Activated naive CD8-positive, alpha-beta T cell treated with anti-CD3 and anti-CD28 coated beads, Interleukin-2, amount 50 U/mL, for 16 hours (primary cell): ENCODE measurements at places on chromosomes 16 and 17.

DNA sequence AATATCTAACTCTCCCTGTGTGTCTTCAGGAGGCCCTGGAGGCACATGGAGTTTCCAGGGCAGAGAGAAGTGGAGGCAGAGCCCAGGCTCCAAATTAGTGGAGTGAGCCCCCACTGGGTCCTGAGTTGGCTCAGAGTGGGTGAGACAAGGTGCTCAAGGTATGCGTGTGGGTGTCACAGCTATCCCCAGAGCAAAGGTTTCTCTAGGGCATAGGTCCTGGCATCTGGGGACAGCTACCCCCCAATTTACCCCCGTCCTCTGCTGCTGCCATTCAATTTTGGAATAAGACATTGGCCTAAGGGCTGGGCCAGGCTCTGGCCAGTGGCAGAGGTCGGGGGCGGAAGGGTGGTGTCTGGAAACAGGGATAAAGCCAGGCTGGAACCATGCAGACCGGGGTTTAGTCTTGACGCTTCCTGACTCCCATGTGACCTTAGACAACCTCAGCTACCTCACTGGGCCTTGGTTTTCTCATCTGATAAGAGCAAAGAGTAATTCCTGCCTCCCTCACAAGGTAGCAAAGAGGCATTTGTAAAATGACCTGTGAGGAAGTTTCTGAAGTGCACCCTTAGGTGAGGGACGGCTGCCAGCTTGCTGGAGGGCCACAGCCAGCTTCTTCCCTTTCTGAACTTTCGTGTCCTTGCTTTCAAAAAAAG is 78.2 kb upstream of the TMEM97 start:
- no peak for DNase-seq

GRCh38 chr16:85541619-85541979 is 71.5 kb upstream of the GSE1 start:
- DNase-seq: no peak

GRCh38 chr17:73635101-73635817 is 9.0 kb downstream of the SDK2 start:
- no peak for DNase-seq

GRCh38 chr16:72013888-72014581 is 5.5 kb downstream of the DHODH start:
- DNase-seq: no peak

DNA sequence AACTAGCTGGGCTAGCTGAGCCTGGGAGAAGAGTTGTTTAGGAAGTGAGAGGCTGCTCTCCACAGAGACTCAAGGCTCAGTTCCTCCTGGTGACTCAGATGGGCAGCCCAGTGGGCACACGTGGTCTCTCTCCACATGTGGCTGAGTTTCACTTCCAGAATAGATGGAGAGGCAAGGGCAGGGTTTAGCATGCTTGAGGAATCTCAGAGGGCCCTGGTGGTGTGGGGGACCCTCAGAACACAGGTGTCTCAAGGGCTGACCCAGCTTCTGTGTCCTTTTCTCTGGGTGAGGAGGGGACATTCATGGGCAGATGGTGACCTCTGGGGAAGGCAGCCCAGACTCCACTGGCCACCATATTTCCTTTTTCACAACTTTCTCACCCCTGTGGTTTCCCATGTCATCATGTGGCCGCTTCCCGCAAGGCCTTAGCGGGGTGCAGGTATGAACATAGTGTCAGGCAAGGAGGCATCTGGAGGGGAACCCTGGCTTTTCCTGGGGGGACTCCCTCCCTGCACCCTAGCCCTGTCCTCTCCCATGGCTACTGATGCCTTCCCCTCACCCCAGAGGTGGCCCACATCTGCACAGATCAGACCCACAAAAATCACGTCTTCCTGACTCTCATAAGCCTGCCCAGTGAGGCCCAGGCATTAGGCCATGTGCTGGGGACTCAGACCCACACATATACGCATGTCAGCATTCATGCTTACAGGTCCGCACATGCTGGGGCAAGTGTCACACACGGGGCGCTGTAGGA is 3.3 kb downstream of the GRN start:
- DNase-seq: no peak

DNA sequence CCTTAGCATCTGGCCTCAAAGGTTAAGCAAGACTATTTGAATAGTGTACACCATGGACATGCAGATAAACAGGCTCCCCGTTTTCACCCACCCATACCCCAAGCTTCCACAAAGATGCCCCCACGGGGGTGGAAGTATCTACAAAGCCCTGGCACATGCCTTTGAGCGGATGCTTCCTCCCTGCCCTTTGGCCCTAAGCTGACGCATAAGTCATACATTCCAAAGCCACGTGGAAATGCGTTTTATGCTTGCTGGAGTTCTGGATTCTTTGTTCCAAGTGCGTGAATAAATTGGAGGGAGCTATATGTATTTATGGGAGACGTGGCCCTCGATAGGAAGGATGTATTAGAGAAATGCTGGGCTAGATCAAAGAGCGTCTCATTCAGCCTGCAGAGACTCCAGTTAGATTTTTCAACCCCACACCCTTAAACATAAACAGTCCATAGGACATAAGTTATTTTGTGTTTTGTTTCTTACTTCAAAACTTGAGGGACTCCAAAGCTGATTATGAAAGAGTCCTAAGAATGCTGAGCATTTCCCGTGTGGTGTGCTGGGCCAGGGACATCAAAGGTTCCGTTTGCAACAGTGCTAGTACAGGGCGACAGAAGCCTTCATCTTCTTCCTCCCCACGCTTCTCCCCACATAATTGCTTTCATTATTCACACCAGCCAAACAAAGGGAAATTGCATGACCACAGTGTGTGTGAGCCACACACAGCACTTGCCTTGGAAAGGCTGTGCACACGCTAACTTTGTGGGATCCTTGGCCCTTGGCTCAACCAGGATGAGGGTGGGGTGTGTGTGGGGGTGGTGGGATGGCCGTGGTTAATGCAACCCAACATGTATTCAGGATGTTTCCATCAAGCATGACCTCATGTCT is 73.6 kb downstream of the WIPI1 start:
- no peak for DNase-seq

- DNase-seq: no peak
These were observed 67.2 kb downstream of the PARN start for GRCh38 chr16:14562691-14563491.

DNA sequence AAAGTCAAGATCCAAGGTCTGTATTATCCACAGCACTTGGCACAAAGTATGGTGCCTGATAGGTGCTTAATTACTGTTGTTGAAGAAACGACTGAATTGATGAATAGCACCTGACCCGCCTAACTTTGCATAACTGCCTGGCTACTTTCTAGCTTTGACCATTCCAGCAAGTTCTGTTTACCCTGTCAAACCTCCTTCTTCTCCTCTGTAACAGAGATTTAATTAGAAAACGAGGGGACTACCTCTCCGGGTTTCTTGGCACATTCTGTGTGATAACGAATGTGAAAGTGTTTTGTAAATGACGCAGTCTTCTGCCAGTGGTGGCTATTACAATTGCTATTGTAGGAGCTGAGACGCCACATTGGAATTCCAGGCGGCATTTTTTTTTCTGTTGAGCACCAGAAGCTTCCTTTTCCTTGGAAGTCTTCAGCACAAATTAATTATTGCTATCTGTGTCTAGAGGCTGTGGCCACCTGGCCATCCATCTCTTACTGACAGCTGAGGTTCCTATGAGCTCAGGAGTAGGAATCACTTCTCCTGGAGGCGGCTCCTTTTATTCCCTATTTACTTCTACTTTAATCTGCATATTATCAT is 522.9 kb downstream of the HS3ST4 start:
- no peak for DNase-seq

DNA sequence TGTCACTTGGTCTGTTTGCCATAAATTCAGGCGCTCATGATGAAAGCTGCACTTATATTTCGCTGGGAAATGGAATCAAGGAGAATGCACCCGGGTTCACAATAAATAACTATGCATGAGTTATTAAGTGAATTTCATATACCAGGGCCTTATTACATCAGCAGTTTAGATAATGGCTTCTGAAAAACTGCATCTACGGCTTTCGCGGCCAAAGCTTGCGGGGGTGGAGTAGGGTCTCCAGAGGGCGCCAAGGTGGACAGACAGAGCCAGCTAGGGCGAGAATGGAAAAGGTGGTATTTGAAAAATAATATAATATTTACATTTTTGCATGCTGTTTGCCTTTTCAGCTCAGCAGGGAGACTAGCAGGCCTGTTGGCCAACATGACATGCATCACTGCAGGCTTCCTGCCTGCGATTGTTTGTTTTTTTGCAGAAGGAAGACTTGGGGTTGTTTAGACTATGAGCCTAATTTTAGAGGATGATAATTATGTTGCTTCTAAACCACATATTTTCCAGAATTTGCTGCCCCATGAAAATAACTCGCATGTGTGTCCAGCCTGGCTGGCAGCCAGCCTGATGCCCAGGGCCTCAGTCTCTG is 173.8 kb upstream of the IRX3 start:
- DNase-seq: no peak

DNA sequence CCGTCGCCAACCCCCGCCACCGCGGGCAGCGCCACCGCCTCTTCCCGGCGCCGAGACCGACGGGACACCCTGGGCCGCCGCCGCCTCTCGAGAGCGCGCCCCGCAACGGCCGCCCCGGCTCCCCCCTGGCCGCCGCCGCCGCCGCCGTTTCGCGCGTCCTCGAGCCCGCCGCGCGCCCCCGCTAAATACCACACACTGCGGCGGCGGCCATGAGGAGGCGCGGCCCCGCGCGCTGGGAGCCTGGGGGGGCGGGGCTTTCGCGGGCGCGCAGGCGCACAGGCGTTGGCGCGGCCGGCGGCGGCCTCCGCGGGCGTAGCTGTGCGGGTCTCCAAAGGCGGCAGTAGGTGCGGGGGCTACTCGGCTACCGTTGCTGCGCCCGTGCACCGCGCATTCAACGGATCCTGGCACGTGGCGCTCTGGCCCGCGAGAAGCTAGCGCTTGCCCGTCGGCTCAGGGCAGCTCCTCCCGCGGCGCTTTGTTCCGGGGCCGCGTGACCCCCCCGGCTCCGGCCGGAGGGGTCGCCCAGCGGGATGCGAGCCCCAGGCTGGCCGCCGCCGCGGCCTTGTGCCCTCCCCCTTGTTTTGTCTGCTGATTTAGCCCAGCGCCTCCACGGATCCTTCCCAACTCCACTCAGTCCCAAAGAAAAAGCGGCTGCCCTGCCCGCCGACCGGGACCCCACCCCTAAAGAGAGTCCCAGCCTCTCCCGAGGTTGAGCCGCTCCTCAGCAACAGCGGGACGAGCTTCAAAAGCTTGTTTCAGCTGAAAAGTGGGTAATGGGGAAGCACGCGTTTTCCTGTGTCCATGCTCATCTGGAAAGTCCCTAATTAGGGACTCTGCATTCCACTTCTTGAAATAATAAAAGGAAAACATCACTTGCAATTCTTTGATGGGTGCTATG is at the start of gene SIAH1:
Gene SIAH1 (minus strand): TSS at position 161 of the 898 bp plus-strand sequence. CDS start 22,985 bp downstream, outside the sequence.
- DNase-seq: peak; percentile 76

- no peak for DNase-seq
These were observed 64.6 kb upstream of the CRHR1 start for GRCh38 chr17:45719335-45720071.

DNA sequence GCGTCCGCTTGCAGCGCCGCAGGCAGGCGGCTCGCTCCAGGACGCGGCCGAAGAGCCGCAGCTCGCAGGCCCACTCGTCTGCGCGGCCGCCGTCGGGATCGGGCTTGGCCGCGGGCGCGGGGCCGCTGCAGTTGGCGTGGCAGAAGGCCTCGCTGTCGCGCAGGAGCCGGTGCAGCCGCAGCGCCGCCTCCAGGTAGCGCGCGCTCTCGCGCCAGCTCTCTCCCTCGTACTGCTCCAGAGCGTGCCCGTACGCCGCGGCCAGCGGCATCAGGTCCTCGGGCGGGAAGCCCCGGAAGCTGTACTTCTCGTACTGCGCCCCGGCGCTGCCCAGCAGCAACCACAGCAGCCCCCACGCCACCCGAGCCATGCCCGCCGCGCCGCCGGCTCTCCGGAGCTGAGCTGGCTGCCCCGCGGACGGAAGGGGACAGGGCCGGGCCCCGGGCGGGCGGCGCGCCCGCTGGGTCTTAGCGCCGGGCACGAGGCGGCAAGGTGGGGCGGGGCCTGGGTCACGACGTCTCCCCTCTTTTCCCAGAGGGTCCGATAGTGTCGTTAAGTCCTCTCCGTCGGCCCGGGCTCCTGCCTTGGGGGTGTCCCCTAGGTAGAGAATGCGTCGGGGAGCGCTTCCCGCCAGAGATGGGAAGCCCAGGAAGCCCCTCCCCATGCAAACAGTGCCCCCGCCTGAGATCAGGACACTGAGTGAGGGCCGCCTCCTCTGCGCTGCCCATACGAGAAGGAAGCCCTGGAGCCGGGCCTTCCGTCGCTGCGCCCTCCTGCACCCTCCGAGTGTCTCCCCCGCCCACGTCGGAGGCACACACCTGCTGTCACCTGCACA is at the start of gene P3H4:
Gene P3H4 (minus strand): TSS at position 401 of the 832 bp plus-strand sequence. CDS start 34 bp downstream, at position 367.
- DNase-seq: peak; percentile 25

DNA sequence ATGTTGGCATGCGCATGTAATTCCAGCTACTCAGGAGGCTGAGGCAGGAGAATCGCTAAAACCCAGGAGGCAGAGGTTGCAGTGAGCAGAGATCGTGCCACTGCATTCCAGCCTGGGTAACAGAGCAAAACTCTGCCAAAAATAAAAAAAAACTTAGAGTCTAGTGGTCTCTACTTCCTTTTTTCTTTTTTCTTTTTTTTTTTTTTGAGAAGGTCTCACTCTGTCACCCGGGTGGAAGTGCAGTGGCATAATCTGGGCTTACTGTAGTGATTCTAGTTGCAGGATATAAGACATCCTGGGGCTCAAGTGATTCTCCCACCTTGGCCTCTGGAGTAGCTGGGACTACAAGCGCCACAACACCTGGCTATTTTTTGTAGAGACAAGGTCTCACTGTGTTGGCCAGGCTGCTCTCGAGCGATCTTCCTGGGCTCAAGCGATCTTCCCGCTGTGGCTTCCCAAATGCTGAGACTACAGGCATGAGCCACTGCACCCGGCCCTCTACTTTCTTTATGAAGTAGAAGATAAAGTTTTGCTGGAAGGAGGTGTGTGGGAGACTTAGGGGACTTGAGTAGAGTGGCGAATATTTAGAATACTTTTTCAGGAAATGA is 47.9 kb upstream of the TAOK1 start:
- no peak for DNase-seq

- DNase-seq: no peak
These were observed 47.2 kb upstream of the ELAC2 start for GRCh38 chr17:13065032-13065431.

GRCh38 chr17:31155208-31155810 is 60.5 kb downstream of the NF1 start:
- no peak for DNase-seq

- no peak for DNase-seq
These were observed 24.0 kb downstream of the PARN start for GRCh38 chr16:14606102-14606501.

- DNase-seq: no peak
These were observed 113.3 kb downstream of the FTO start for GRCh38 chr16:53817117-53817755.

- DNase-seq: no peak
These were observed 21.1 kb upstream of the BRD7 start for GRCh38 chr16:50389900-50390299.

- DNase-seq: no peak
These were observed 1.1 kb downstream of the MT1E start for GRCh38 chr16:56626685-56627084.

GRCh38 chr17:2172077-2172851 is 117.4 kb downstream of the HIC1 start:
- no peak for DNase-seq

GRCh38 chr16:726438-727290 is at the start of the genes CCDC78 and HAGHL:
Gene CCDC78 (minus strand): TSS chr16:726443. CDS start chr16:726367, 76 bp downstream.
Gene HAGHL (plus strand): TSS chr16:727106. CDS start chr16:727510, 404 bp downstream.
- DNase-seq: peak; percentile 43
